ENCODE measurements at places on chromosomes 5 and 9. TPM values are rescaled to one million over a fixed set of nuclear protein-coding genes. Genes with fewer than 3 reads are reported as not detected.

DNA sequence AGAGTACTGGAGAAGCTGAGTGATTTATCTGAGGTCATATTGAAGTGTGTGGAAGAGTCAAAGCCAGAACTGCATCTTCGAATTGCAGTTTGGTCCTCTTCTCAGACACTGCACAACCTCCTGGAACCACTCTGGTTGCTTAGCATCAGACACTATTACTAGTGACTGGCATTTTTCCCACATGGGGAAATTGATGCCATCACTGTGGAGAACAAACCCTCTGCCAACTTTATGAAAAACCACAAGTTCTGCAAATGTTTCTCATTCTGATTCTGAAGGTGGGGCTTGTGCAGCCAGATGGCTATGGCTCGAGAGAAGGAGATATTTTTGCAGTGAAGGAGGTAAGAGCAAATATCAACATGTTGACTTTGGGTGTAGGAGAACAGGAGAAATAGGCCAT is 67.2 kb downstream of the KCTD16 start:
- H3K36me3 ChIP-seq: no peaks in the 10 kb centered on the region
- no peak overlapping the region for H3K4me3 ChIP-seq
- no peak for DNase-seq
- no peak overlapping the region for H3K27ac ChIP-seq

DNA sequence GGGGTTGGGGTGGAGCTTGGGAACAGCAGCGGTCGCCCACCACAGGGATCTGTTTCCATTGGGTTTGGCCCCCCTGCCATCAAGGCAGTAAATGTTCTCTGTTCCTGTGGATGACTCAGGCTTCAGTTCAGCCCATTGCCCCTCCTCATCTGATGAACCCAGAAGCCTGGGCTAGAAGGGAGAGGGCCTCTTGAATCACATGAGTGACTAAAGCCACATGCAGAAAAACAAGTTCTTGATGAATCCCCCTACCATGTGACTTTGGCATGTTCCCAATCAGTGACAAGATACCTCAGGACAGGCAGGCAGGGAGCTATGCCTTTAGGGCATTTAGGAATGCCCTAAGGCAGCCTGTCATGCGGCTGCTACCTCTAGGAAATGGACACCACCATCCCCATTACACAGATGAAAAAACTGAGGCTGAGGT is 2.5 kb downstream of the SH3PXD2B start:
- no peaks in the 10 kb centered on the region for H3K36me3 ChIP-seq
- H3K27ac ChIP-seq: no peak overlapping the region
- no peak for DNase-seq
- no peak overlapping the region for H3K4me3 ChIP-seq

DNA sequence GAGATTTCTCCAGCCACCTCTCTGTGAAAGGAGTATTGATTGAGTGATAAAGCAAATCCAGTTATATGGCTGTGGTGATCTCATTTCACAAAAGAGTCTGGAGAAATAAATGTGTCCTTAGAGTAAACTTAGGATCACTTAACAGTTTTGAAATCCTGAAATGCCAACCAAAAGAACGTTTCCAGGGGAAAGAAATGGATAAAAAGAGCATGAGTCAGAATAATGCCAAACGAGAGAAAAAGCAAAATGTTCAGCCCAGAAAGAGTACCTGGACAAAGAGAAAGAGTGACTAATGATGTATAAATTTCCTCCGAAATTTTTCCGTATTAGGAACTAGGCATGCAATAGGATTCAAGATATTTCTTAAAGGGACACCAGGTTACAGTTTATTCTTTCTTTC is 463.1 kb upstream of the CDH10 start:
- no peak overlapping the region for H3K4me3 ChIP-seq
- no peaks in the 10 kb centered on the region for H3K4me1 ChIP-seq
- no peak overlapping the region for H3K27ac ChIP-seq
- no peaks in the 10 kb centered on the region for H3K27me3 ChIP-seq
- no peaks in the 10 kb centered on the region for H3K36me3 ChIP-seq
- no peak for DNase-seq

GRCh38 chr9:111178331-111179055 is 140.2 kb upstream of the LPAR1 start:
- H3K4me1 ChIP-seq: no peaks in the 10 kb centered on the region
- no peaks in the 10 kb centered on the region for H3K27me3 ChIP-seq
- no peak overlapping the region for H3K27ac ChIP-seq
- H3K36me3 ChIP-seq: no peaks in the 10 kb centered on the region
- H3K4me3 ChIP-seq: no peak overlapping the region

DNA sequence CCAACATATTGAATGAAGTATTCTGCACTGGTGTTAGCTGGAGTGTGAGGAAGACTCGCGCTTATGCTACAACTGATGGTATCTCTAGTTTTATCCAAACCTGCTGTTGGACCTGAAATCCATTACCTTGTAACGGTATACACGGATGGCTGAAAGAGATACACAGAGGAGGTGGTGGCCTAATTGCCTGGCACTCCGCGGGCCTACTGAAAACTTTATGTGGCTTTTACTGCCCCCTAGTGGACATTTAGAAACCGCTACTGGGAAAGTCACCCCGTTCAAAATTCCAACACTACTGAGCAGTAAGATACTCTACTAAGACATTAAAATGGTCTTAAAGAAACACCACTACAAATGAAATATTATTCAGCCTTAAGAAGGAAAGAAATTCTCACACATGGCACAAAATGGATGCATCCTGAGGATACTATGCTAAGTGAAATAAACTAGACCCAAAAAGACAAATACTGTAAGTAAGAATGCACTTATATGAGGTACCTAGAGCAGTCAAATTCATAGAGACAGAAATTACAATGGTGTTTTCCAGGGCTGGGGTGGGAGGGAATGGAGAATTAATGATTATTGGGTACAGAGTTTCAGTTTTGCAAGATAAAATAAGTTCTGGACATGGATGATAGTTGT is 100.4 kb downstream of the TTLL11 start:
- no peaks in the 10 kb centered on the region for H3K36me3 ChIP-seq
- H3K27ac ChIP-seq: no peak overlapping the region
- no peaks in the 10 kb centered on the region for H3K4me1 ChIP-seq
- peak; percentile 53 for DNase-seq
- no peaks in the 10 kb centered on the region for H3K27me3 ChIP-seq

- H3K27me3 ChIP-seq: no peaks in the 10 kb centered on the region
- H3K4me1 ChIP-seq: peaks cover 14% of the 10 kb centered on the region
- no peak for DNase-seq
- H3K4me3 ChIP-seq: no peak overlapping the region
- no peak overlapping the region for H3K27ac ChIP-seq
Measured at GRCh38 chr5:32013658-32014057, 160.5 kb downstream of the GOLPH3 start.

DNA sequence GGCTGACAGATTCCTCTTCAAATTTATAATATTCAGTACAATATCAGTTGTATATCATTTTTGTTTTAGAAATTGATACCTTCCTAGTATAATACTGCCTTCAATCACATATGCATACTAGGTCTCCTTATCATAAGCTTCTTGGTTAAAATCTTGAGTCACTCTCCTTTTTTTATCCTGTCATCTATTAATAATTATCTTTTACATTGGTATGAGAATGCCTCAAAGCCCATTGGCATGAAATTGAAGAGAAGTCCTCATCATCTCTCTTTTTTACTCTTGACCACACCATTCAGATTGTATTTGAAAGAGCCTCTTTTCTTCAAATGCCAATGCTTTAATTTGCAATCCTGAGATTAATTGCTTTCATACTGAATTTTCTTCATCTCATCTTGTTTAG is 810.3 kb downstream of the BRINP1 start:
- no peak overlapping the region for H3K4me3 ChIP-seq
- no peak for DNase-seq
- H3K27ac ChIP-seq: no peak overlapping the region

DNA sequence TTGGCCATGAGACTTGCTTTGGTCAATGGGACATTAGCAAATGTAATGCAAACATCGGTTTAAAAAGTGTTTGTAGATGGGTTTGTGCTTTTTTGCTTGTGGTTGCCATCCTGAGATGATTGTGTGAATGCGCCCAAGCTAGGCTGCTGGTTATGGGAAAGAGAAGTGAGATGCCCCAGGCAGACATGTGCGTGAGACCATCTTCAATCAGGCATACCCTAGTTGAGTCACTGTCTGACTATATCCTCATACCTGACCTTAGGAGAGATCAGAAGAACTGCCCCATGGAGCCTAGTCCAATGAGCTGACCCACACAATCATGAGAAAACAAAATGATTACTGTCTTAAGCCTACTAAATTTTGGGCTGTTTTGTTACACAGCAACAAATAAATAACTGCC is 36.8 kb upstream of the ZNF608 start:
- H3K27ac ChIP-seq: no peak overlapping the region
- no peaks in the 10 kb centered on the region for H3K27me3 ChIP-seq
- H3K4me3 ChIP-seq: no peak overlapping the region
- H3K4me1 ChIP-seq: no peaks in the 10 kb centered on the region
- no peaks in the 10 kb centered on the region for H3K36me3 ChIP-seq

- no peaks in the 10 kb centered on the region for H3K4me1 ChIP-seq
- DNase-seq: no peak
- no peaks in the 10 kb centered on the region for H3K36me3 ChIP-seq
Measured at GRCh38 chr5:69034898-69035297, 58.9 kb upstream of the SLC30A5 start.

- no peak overlapping the region for H3K27ac ChIP-seq
- no peaks in the 10 kb centered on the region for H3K36me3 ChIP-seq
- no peaks in the 10 kb centered on the region for H3K27me3 ChIP-seq
- no peak overlapping the region for H3K4me3 ChIP-seq
Measured at GRCh38 chr9:117437283-117437682, 22.4 kb upstream of the ASTN2 start.

DNA sequence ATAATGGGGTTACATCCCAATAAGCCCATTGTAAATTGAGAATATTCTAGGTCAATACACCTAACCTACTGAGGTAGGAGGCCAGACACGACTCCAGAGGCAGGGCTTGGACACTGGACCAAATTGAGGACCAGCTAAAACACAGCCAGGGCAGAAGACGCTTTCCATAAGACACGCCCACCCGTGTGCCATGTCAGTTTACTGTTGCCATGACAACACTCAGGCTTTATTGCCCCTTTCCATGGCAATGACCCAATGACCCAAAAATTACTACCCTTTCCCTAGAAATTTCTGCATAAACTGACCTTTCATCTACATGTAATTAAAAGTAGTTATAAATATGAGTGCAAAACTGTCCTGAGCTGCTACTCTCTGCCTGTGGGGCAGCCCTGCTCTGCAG is 31.5 kb downstream of the SLC22A4 start:
- no peak for DNase-seq
- no peak overlapping the region for H3K4me3 ChIP-seq
- H3K4me1 ChIP-seq: no peaks in the 10 kb centered on the region

- no peaks in the 10 kb centered on the region for H3K4me1 ChIP-seq
- H3K4me3 ChIP-seq: no peak overlapping the region
- H3K27ac ChIP-seq: no peak overlapping the region
- DNase-seq: no peak
- peaks cover 15% of the 10 kb centered on the region for H3K36me3 ChIP-seq
Measured at GRCh38 chr5:1824903-1825841, 24.0 kb downstream of the NDUFS6 start.

- no peak overlapping the region for H3K27ac ChIP-seq
- H3K27me3 ChIP-seq: no peaks in the 10 kb centered on the region
- H3K4me1 ChIP-seq: peaks cover 7% of the 10 kb centered on the region
Measured at GRCh38 chr9:34279411-34279810, 49.7 kb downstream of the KIF24 start.

INSL6 gene
- total RNA-seq: not detected

ZNF474 gene
- total RNA-seq: not detected

SIL1 gene
- total RNA-seq: 24.5 TPM

SLC25A2 gene
- total RNA-seq: 0.56 TPM

C7 gene
- not detected for total RNA-seq

SLC28A3 gene
- 0.45 TPM for total RNA-seq

KCNIP1 gene
- total RNA-seq: not detected

Data from activated CD8-positive, alpha-beta memory T cell treated with anti-CD3 and anti-CD28 coated beads, Interleukin-2, amount 10 ng/mL, durations not matched to agents 7 days and 5 days (primary cell).